ENCODE measurements at places on chromosomes 3 and 15.

DNA sequence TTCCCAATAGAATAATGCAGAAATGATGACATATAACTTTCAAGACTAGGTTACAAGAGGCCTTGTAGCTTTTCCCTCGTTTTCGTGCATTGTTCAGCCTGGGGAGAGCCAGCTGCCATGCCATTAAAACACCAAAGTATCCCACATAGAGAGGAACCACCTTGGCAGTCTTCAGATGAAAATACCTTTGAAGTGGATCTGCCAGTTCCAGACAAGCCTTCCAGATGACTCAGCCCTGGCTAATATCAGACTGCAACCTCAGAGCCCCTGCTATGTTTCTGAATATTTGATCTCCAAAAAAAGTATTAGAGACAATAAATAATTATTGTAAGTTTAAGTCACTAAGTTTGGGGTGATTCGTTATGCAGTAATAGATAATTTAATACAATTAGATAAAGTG is 294.3 kb upstream of the GBE1 start:
- DNase-seq: no peak

GRCh38 chr15:68492855-68493254 is 60.9 kb upstream of the ITGA11 start:
- peak; percentile 7 for DNase-seq

GRCh38 chr3:30527720-30528119 is 78.7 kb upstream of the TGFBR2 start:
- no peak for DNase-seq

DNA sequence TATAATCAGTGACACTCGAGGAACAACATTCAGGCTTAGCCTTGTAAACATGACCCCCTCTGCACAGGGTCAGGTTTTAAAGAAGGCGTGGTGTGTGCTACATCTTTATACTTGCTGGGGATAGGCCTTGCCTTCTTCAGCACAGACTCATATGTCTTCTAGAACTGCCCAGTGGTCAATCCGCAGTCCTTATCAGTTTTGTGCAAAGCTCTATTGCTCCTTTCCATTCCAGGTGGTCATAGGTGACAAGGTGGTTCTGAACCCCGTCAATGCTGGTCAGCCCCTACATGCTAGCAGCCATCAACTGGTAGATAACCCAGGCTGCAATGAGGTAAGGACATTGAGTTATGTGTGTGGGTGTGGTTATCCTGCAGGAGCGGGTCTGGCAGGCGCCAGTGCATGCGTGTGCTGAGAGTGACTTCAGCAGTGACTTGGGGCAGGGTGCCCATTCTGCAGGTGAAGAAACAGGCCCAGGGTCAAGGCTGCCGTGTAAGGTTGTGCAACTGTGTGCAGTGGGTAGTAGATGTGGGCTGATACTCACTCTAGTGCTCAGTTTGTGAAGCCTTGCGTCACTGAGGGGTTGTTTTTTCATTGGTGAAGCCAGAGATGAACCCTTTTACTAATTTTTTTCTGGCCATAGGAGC is 150.9 kb downstream of the ITPR1 start:
- no peak for DNase-seq

DNA sequence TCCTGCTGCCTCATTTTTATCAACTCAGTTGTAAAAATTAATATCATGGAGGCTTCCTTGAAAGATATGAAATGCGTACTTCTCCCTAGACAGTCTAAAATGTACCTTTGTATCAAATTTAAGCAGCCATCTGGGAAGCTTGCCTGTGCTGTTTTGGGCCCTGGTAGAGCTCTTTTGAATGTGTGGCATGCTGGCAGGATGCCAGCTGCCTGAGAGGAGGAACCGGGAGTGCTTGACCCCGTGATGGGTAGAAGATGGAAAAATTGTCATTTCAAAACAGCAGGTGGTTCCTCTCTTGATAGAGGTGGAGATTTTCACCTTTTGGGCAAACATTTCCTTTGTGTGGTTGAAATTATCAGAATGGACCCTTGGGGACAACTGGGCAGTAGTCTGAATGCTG is 245.3 kb downstream of the RPLP1 start:
- DNase-seq: no peak

- no peak for DNase-seq
These were observed 56.5 kb upstream of the PLSCR4 start for GRCh38 chr3:146307456-146307725.

DNA sequence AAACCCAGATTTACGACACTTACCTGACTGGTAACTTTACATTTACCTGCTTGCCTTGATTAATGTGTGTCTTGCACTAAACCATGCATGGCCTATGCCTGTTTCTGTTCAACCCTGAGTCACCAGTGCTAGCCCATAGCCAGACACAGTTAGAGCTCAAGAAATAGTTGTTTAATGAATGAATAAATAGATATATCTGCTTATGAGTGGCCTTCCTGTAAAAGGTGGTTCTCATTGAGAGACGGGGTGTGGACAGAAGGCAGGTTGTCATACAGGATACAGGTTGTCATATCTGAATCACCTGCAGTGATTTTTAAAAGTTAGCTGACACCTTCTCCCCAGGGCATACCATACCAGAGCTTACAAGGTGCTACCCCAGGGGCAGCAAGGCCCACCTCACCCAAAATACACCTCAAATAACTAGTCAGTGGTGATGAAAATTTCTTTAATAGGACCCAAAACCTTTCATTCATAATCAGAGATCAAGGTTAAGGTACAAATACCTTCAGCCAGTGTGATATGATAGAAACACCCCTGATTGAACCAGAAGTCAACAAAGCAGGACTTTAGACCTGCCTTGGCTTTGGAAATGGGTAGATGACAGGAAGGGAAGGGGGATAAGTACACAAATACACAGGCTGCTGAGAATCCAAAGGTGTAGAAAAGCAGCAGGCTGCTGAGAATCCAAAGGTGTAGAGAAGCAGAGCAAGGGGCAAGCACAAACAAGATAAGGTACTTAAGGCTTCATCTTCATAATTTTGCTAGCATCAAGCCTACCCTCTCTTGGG is 45.4 kb upstream of the TSC22D2 start:
- no peak for DNase-seq

DNA sequence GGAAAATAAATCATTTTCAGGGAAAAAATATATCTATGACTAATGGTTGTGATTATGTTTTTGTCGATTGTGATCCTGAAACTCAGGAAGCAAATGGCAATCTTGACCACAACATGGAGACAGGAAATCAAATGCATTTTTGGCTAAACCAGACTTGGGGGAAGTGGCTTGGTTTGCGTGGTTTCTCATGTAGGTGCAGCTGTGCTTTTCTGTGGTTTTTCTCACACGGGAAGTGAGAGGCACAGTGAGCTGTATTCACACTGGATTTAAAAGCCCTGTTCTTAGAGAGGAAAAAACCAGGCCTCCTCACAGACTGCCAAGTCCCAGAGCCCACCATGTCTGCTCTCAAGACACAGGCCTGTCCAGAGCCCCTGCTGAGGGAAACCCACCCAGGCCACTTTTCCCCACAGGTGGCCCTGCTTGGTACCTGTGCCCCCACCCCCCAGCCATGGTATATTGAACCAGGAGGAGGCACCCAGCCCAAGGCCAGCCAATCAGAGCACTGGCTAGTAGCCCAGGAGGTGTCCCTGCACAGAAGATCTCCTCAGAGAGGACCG is 46.1 kb downstream of the BTD start:
- DNase-seq: peak; percentile 42

- no peak for DNase-seq
These were observed 35.3 kb downstream of the CHRD start for GRCh38 chr3:184415203-184415490.

GRCh38 chr3:73580343-73580742 is 44.4 kb downstream of the PDZRN3 start:
- DNase-seq: no peak

GRCh38 chr3:184258926-184259325 is 2.4 kb downstream of the CAMK2N2 start:
- DNase-seq: peak; percentile 44

DNA sequence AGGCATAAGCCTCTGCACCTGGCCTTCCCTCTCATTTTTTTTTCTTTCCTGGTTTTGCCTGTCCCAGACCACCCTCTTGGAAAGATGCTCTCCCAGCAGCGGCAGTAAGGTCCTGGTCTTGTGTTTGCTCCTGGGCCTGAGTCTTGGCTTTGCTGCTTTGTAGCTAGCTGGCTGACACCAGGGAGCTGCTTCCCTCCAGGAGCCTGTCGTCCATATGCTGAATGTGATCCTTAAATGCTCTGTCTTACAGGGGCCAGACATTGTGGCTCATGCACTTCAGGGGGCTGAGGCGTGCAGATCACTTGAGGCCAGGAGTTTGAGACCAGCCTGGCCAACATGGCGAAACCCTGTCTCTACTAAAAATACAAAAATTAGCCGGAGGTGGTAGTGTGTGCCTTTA is 17.2 kb downstream of the FLNB start:
- no peak for DNase-seq

- no peak for DNase-seq
These were observed 105.7 kb upstream of the TRPM1 start for GRCh38 chr15:31207246-31207645.

DNA sequence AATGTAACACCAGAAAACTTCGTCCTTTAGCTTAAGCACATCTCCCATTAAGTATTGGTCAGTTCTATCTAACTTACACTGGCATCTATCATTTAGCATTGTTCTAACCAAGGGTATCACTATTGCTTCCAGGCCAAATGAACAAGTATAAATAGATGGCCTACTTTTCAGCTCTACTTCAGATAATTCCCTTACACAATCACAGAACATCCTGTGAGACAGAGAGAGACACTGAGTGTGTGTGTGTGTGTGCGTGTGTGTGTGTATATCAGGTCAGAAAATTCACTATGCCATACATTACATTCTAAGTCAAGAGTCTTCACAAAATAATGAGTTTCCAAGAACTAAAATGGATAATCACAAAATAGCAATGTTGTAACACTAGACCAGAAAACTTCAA is 39.1 kb downstream of the SCAPER start:
- DNase-seq: no peak

GRCh38 chr15:101669744-101670143 is 17.6 kb upstream of the TM2D3 start:
- no peak for DNase-seq

GRCh38 chr3:71511446-71511845 is 72.1 kb downstream of the FOXP1 start:
- no peak for DNase-seq

DNA sequence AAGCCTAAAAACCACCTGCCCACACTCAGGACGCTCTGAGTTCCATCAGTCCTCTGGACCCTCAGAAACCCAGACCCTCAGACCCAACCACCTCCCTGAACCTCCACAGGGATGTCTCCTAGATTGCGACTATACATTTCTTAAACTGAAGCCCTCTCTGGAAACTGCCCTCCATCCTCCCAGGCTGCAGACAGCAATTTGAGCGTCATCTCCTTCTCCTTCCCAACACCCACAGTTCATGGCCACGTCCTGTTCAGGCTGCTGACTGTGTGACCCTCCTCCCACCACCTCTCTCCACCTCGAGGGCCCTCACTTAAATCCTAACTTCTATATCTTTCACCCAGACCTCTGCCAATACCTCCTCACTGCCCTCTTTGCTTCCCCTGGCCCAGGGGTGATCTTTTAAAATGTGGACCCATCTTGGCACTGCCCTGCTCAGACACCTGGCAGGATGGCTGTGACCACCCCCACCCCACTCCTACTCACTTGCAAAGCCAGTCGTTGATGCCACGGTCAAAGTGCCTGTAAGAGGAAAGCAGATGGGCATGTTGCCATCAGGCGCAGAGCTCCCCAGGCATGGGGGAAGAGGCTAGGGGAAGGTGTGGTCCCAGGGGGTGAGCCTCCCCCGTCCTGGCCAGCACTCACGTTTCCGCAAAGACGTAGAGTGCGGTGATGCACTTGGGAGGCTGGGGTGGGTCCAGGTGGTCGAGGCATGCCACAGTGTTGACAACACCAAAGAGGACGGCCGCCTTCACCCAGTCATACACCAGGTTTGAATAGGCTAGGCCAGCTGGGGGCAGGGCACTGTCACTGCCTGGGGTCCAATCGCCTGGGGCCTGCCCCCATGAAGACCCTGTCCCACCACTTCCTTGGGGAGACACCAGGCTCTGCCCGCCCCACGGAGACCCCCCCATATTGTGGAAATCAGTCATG is 6.0 kb downstream of the HHATL start:
- no peak for DNase-seq
